ENCODE measurements at places on chromosomes 1 and 21.
A peak's percentile ranks its signal among the peaks of the same experiment; 100 is the strongest.

- no peak for DNase-seq
These were observed 134.7 kb downstream of the GRIK1 start for GRCh38 chr21:29805105-29805504.

- DNase-seq, result no peak
These were observed 595.5 kb downstream of the RWDD3 start for GRCh38 chr1:95829556-95829955.

- peak; percentile 80 for DNase-seq
These were observed 406.5 kb downstream of the DUSP10 start for GRCh38 chr1:221335161-221336101.

GRCh38 chr21:14115646-14116045, 95.1 kb downstream of the LIPI start:
- DNase-seq, result no peak

GRCh38 chr1:40308036-40308727, 8.9 kb downstream of the COL9A2 start:
- no peak for DNase-seq

DNA sequence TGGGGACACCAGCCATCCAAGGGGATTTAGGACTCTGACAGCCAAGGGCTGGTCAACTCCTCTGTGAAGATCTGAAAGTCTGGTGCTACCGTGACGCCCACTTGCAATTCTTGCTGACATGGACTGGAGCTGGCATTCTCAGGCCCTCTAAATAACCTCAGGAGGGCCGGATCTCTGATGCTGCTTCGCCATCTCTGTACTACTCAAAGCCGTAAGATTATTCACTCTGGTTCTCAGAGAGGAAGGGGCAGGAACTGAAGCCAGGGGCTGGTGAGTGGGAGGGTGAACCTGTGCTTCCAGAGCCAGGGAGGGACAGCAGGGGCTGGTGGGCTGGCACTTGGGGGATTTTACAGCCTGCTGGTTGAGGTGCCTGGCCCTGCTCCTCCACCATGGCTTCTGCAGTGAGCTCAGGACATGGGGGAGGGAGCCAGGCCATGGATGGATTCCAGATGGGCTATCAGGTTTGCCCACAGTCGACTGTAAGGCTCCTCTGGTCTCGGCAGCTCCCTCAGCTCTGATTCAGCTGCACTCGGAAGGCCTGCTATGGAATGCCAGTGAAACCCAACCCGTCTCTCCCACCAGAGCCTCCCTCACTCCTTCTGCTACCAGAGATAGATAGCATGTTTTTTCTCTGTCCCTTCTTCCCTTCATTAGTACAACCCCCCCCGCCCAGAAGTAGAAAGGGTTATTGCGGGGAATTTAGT, 84.5 kb downstream of the PLXNA2 start:
- no peak for DNase-seq

DNA sequence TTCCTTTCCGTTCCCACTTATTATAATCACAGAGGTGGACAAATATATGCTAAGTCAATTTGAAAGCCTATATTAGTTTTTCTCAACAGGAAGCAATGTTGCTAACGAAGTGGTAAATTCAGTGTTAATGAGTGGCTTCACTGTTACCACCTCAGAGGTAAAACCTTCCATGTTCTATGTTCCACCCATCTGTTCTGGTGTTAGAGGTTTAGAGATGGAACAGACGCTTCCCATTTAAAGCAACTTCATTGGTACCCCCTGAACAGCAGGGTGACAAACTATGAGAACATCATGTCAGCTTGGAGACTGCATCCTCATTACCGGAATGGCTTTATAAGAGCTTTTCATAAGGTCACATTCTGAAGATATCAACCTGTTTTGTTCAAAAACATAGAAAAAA, 77.9 kb downstream of the ZNF644 start:
- DNase-seq, result no peak

DNA sequence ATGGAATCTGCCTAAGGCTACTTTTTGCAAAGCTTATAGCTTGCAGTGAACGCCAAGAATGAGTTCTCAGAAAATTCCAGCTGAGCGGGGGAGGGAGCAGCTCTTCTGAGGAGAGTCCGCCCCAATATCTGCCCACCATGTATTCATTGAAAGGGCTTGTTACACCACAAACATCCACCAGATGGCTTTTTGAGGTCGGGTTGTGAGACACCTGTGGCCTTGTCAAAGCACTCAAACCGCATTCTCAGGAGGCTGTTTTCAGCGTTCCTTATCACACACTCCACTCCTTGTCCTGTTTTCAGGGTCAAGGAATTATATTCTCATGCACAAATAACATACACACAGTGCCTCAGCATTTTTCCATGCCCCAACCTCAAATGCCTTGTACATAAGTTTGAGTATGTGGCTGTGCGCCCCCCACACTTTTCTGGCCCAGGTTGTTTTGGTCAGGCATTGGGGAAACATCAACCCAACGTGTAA, 3.9 kb upstream of the C4BPB start:
- peak; percentile 84 for DNase-seq

GRCh38 chr1:167791281-167792187, 69.8 kb downstream of the MPZL1 start:
- DNase-seq, result no peak

GRCh38 chr21:34031835-34032370, 41.5 kb upstream of the MRPS6 start:
- DNase-seq, result no peak

- DNase-seq, result no peak
These were observed 72.6 kb downstream of the TTC3 start for GRCh38 chr21:37145635-37146111.

- no peak for DNase-seq
These were observed 13.0 kb downstream of the IFI6 start for GRCh38 chr1:27658951-27659496.

DNA sequence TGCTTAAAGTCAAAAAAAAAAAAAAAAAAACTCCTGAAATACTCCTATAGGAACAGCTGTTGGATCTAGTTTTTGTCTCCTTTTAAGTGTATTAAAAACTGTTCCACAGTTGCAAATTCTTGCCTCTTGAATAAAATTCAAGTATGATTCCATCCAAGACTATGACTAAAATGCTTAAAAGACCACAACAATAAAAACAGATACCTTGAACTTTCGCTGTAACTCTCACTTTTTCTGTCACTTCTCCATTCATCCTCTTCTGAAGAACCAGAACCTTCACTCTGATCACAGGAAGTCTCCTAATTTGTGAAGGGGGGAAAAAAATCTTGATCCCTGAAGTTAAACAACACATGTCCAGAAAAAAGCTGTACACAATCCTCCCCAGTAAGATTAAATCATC, 55.0 kb upstream of the PSMG1 start:
- no peak for DNase-seq

DNA sequence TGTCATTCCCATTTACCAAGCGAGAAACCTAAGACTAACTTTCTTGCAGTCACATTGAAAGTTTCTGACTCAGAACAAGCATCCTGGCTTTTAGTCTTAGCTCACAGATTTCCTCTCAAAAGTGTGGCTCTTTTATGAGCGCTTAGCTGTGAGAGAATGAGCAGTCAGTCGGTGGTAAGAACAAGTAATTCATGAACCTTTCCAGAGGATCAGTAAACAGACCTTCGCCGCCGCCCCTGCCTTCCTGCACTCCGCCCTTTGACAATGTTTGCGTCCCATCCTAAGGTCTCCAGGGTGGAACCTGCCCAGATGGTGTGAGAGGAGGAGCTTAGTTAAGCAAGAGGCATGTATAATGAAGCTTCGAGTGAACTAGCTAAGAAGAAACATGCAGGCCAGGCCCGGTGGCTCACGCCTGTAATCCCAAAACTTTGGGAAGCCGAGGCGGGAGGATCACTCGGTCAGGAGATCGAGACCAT, 142.4 kb downstream of the GLUL start:
- DNase-seq, result peak; percentile 80

DNA sequence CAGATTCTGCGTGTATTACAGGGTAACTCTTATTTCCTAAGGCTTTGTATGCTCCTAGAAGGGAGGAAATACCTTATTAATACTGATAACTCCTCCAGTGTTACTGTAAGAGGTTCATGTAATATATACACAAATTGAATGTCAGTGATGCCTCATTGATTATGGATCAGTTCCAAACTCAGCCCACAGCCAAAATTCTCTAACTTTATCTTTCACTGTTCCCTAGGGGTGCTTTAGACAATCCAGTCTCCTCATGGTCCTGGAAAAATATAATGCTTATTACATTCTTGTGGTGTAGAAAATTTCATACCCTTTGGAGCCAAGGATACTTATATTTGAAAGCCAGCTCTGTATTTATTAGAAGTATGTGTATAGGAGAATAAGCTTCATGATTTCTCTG, 73.0 kb downstream of the NGF start:
- no peak for DNase-seq

- DNase-seq, result no peak
These were observed 23.1 kb upstream of the ATP6V1G3 start for GRCh38 chr1:198563583-198563982.

- no peak for DNase-seq
These were observed 37.7 kb downstream of the SH3GLB1 start for GRCh38 chr1:86741947-86742572.

DNA sequence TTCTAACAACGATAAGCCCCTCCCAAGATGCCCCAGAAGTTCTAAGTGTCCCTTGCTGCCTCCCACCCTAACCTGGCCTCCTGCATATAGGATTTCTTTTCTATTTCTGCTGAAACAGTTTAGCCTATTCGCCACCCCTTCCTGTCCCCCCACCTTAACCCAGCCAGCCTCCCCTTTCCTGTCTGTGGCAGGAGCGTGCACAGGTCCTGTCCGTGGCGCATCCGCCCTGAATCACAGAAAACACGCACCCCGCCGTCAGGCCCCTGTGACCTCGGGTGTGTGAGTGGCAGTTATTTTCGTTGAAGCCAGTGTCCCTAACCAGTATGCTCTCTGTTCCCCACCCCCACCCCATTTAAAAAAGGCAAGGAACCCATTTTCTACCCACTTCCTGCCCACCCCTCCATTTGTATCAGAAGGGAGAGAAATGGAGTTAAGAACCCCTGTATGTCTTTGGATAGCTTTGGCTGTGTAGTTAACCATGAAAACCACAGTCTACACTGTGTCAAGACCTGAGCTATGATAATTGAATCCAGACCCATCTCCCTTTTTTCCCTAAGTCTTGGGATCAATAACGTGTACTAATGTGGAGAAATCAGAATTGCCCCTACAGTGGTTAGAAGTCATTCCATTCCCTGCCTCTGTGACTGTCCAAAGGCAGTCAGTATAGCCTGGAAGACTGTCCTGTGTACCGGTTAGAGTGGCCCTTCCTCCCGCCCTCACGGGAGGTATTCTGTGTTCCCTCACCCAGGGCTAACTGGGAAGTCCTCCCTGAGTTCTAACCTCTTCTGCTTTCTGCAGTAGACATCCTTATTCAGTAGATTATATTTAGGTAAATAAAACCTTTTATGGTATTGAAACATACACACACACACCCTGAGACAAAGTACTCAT, 1.8 kb downstream of the PLEKHO1 start:
- DNase-seq, result no peak

DNA sequence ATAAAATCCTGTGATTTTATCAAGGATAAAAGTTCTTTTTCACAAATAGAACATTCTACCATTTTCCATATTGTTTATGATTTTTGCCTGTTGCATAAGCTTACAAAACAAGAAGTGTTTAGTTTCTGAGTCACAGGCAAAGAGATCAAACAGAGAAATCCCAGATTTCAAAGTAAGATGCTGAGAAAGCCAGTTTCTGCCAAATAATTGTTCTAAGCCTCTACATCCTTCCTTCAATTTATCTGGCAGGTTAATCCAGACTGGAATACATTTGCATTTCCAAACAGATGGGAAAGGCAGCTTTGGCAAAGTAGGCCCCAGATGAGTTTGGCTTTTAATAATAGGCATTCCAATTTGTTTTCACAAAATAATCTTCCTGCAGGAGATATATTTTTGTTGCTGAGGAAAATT, 2.5 kb downstream of the SLC1A7 start:
- no peak for DNase-seq

DNA sequence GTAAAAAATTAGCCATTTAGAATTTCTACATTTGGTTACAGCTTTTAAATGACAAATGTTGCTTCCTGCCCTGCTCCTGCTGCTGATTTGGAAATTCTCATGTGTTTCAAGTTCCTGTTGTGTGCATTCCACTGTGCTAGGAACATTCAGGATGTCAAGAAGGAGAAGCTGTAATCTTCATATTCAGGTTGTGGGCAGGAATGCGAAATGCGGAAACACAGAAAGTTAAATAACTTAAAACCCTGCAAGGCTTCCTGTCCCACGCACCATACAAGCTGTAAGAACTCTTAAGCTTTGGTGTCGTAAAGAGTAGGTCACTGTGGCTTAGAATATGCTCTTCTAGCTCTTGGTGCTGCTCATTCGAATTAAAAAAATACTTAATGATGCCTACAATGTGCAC, 52.6 kb downstream of the S100B start:
- no peak for DNase-seq

DNA sequence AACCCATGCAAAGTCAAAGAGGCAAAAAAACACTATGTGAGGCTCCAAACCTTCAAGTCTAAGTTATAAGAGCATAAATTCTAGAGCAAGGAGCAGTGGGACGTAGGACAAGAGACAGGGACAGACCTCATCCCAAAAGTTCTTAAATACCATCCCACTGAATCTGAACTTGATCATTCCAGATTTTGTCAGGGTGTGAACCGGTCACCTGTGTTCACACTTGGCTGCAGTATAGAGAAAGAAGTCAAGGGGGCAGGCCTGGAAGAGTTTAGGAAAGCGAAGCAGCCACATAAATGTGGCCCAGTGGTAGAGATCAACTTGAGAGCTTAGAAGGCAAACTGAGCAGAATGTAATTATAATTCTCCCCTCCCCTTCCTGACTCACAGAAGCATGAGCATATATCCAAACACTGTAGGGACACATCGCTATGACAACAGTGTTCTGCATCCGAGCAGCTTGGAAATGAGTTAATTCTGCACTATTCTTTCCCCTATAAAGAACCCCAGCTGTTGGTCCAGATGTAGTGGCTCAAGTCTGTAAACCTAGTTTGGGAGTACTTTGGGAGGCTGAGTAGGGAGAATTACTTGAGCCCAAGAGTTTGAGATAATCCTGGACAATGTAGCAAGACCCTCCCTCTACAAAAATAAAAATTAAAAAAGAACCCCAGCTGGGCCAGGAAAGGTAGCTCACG, 2.7 kb downstream of the AKR7A2 start:
- DNase-seq, result no peak

GRCh38 chr1:183131166-183131565, 54.9 kb upstream of the LAMC2 start:
- no peak for DNase-seq

DNA sequence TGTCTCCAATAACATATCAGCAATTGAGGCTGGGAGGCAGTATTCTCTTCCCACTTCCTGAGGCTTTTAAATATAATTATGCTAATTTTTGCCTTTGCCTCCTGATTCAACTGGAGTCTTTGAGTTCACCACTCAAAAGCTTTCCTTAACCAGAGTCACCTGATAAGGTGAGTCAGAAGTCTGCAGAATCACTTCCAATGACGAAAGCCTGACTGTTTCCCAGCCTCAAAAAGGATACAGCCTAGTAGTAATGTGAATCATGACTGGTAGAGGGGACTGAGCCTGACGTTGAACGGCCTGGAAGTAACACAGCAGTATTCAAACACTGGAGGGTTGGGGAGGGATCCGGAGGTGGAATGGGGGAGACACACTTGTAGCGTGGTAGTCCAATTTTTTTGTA, 10.4 kb upstream of the MRPL9 start:
- DNase-seq, result no peak

GRCh38 chr1:243946946-243947345, 96.9 kb upstream of the AKT3 start:
- DNase-seq, result no peak
